ENCODE measurements at places on chromosomes 16 and 17.

DNA sequence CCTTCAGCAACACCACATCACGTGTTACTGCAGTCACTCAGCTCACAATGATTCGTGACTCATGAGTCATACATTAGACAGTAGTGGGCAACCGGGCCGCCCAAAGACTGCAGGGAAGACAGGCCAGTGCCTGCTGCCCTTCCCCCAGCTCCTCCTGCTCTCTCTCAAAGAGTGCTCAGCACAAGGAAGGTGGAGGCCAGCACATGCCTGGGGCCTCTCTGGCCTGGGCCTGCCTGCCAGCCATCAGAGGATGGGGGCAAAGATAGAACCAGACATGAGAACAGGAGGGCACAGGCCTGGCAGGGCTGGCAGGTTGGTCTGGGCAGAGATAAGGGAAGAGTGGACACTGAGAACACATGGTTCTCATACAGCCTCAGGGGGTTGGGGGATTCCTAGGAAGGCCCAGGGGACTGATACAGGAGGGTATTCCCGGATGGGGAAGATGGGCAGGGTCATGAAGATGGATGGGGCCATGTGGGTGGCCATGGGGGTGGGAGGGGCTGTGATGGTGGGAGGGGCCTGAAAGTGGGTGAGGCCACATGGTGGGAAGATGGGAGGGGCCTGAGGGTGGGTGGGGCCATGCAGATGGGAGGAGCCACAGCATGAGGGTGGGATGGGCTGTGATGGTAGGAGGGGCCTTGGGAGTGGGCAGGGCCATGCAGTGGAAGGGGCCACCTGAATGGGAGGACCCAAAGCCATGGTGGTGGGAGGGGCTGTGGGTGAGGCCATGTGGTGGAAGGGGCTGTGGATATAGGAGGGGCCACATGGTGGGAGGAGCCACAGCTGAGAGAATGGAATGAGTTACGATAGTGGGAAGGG lies 29.0 kb downstream of the KATNB1 start:
- DNase-seq: no peak

DNA sequence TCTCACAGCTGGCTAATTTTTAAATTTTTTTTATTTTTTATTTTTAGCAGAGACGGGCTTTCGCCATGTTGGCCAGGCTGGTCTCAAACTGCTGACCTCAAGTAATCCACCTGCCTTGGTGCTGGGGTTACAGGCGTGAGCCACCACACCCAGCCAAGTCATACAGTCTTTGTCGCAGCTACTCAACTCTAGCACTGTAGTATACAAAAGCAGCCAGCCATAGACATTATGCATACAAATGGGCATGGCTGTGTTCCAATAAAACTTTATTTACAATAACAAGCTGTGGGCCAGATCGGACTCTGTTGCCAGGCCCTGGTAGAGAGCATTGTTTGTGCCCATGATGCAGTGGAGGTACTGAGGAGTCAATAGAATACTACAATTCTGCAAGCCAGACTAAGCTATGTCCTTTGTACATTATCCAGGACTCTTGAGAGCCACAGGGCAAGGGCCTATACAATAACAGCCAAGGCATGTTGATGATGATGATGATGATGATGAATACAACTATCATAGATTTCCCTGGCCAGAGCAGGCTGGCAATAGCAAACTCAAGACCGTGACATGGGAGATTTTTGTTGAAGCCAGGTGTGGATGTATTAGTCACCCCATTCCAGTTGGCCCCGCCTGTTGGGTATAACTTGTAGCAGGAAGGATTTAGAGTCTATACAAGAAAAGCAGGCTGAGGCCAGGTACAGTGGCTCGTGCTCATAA lies 101.8 kb downstream of the MYH11 start:
- DNase-seq: no peak

DNA sequence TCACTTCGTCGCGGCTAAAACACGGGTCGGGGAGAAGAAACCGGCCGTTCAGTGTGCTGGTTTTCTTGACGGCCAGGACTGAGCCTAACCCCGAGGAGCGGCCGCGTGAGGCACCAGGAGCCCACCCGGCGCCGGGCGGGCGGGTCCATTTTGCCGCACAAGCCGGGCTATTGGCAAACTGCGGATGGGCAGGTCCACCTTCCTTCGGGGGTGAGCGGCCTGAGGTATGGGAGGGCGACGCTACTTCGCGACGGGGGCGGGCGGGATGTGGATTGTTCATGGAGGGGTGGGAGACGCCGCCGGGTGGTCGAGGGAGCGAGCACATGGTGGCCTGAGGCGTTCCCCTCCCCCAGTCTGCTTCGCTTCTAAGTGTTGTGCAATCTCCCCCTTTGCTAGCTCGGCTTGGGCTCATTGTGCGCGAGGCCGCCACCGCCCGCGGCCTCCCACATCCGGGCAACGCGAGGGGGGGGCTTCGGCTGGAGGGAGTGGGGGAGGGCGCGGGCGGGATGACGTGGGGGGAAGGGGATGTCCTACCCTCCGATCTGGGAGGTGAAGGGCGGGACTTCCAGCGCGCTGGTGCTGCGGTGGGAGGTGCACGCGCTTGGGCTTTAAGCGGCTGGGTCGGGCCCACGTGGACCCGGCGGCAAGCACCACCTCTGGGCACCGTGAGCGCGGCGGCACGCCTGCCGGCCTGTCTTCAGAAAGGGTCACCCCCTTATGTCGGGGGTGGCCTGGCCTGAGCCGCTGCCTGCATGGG lies 5.9 kb upstream of the CD68 start:
- DNase-seq: no peak

GRCh38 chr17:9436630-9437029 lies 139.0 kb downstream of the STX8 start:
- no peak for DNase-seq

DNA sequence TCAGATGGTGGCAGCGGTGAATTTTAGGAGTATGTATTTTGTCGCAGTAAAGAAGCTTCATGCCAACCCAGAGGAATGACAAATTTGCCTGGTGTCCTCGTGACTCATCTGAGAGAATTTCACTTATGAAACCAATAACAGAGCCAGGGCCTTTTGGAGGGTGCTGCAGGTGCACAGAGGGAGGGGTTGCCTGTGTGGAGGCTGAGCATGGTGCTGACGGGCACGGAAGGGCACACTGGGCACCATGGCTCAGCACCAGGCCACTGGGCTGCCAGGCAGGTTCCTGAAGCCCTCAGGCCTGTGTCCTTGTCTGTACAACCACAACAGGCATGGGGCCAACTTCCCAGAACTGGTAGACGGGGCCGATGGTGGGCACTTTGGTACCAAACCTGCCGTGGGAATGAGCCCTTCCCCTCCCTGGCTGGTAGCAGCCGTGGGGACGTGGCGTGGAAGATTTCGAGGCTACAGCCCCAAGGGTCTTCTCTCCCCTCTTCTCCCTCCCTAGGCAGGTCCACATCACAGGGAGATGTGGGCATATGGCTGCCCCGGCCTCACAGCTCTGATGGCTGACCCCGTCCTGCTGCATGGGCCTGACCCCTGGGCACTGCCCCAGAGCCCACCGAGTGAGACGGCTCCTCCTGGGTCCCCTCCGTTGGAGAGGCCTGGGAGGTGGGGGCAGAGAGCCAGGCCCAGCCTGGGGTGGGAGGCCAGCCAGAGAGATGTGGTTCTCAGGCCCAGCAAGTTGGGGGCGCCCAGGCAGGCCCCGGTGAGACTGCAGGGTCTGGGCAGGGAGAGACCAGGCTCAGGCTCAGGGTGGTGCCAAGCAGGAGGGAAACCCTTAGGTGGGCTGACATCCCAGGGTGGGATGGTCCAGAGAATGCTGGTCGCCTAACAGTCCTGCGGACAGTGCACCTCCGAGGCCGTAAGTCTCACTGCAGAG lies 30.2 kb upstream of the ZNF469 start:
- DNase-seq: no peak

GRCh38 chr17:27783440-27784350 lies 16.6 kb downstream of the NOS2 start:
- no peak for DNase-seq

DNA sequence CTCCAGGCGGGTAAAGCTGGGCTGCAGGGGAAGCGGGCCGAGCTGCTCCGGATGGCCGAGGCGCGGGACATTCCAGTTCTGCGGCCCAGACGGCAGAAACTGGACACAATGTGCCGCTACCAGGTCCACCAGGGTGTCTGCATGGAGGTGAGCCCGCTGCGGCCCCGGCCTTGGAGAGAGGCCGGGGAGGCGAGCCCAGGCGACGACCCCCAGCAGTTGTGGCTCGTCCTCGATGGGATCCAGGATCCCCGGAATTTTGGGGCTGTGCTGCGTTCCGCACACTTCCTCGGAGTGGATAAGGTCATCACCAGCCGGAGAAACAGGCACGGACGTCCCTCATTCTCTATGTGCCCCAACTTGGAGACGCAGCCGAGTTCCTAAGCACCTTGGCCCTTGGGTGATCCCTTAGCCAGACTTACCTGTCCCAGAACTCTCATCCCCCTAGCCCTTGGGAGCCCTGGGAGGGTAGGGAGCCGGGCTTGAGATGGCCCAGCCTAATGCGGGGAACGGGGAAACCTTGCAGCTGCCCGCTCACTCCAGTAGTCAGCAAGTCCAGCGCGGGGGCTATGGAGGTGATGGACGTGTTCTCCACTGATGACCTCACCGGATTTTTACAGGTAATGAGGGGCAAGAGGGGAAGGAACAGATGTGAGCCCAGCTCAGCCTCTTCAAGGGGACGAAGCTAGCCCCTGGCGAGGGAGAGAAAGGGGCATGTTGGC lies 806 bp downstream of the MRM1 start:
- DNase-seq: no peak

DNA sequence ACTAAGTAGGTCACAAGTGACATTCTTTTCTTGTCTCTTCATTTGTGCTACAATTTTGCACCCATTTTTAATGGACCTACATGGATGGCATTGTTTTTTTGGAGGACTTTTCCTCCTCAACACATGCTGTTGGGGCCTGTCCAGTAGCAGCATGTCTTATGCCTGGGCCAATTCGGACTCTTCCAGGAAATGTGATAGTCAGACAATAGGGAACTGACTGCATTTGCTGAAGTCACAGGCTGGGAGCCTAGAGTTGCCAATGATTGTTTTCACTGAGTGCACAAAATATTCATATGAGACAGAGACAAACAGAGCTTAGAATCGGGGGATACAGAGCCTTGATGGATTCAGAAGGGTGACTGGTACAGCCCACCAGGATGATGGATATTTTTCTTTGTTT lies 867.3 kb upstream of the GOT2 start:
- no peak for DNase-seq

DNA sequence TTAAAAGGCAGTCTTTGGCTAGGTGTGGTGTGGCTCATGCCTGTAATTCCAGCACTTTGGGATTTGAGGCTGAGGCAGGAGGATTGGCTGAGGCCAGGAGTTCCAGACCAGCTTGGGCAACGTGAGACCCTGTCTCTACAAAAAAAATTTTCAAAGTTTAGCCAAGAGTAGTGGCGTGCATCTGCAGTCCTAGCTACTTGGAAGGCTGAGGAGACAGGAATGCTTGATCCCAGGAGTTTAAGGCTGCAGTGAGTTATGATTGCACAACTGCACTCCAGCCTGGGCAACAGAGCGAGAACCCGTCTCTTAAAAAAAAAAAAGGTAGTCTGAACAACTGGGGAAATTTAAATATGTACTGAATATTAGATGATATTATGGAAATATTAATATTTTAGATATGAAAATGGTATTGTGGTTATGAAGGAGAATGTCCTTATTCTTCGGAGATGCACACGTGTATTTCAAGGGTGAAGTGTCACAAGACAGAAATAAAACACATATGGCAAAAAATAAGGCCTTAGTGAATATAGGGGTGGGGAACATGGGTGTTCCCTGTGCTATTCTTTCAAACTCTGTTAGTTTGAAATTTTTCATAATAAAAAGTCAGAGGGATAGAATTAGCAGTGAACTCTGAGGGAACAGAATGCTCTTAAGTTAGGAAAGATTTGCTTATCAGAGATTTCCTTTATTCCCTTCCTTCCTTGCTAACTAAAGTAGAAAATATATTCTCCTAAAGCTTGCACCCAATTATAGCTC lies 144.7 kb downstream of the CDK5R1 start:
- no peak for DNase-seq

DNA sequence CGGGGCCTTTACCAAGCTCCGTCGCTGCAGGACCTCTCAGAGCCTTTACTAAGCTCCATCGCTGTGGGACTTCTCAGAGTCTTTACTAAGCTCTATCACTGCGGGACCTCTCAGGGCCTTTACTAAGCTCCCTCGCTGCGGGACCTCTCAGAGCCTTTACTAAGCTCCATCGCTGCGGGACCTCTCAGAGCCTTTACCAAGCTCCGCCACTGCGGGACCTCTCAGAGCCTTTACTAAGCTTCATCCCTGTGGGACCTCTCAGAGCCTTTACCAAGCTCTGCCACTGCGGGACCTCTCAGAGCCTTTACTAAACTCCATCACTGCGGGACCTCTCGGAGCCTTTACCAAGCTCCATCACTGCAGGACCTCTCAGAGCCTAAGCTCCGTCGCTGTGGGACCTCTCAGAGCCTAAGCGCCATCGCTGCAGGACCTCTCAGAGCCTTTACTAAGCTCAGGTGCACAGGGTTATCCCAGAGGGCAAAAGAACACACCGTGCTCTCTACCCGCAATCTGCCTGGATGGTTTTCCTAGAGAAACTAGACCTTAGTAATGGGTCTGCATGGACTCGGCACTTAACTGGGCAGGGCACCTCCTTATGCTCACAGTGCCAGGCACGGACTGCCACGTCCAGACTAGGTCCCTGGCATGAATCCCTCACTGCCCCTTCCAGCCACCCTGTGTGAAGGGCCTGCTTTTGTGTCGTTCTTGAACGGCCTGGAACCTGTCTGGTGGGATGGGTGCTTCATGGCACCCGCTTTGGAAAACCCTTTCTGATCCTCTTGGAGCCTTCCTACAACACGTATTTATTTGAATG lies 69.2 kb upstream of the DOC2B start:
- DNase-seq: no peak

GRCh38 chr16:57773655-57774295 lies 28.5 kb downstream of the KIFC3 start:
- DNase-seq: no peak

GRCh38 chr17:56822725-56823124 lies 11.0 kb downstream of the C17orf67 start:
- DNase-seq: no peak

- DNase-seq: no peak
Measured at GRCh38 chr17:51692917-51693316, 432.6 kb downstream of the UTP18 start.

- DNase-seq: no peak
Measured at GRCh38 chr17:77391668-77392375, 251.1 kb downstream of the SEC14L1 start.

- no peak for DNase-seq
Measured at GRCh38 chr17:48809182-48809581, 7.8 kb downstream of the TTLL6 start.

GRCh38 chr17:66620528-66620927 lies 214.4 kb upstream of the CACNG5 start:
- no peak for DNase-seq

DNA sequence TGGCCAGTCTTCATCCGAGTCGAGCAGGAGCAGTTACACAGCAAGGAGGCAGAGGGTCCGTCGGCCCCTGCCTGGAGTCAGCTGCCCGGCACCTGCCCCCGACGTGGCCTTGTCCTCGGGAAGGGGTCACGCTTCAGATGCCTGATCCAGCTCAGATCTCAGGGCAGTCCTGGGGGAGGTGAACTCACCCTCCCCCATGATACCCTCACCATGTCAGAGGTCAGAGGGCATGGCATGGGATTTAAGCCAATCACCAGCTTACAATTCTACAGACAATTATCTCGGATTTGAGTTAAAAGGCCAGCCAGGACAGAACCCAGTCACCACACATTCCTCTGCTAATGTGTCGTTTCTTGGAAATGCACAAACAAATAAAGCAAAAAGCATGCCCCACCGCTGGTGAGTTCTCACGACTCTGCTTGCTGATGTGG lies 211.3 kb downstream of the FOXL1 start:
- DNase-seq: no peak

- DNase-seq: no peak
Measured at GRCh38 chr16:49523435-49524159, 150.0 kb downstream of the C16orf78 start.

GRCh38 chr17:27376637-27377547 lies 79.4 kb upstream of the KSR1 start:
- DNase-seq: no peak

Measured in cortex of kidney (tissue), 1 donor.